Stimulated activated CD8-positive, alpha-beta memory T cell treated with anti-CD3 and anti-CD28 coated beads, Interleukin-4, amount 100 ng/mL, for 4 hours (primary cell): ENCODE measurements at places on chromosomes 16 and 17.

GRCh38 chr17:7266784-7267183, 4.5 kb upstream of the CLDN7 start:
- DNase-seq = no peak

GRCh38 chr17:28975646-28976045, 24.3 kb upstream of the PHF12 start:
- no peak for DNase-seq

DNA sequence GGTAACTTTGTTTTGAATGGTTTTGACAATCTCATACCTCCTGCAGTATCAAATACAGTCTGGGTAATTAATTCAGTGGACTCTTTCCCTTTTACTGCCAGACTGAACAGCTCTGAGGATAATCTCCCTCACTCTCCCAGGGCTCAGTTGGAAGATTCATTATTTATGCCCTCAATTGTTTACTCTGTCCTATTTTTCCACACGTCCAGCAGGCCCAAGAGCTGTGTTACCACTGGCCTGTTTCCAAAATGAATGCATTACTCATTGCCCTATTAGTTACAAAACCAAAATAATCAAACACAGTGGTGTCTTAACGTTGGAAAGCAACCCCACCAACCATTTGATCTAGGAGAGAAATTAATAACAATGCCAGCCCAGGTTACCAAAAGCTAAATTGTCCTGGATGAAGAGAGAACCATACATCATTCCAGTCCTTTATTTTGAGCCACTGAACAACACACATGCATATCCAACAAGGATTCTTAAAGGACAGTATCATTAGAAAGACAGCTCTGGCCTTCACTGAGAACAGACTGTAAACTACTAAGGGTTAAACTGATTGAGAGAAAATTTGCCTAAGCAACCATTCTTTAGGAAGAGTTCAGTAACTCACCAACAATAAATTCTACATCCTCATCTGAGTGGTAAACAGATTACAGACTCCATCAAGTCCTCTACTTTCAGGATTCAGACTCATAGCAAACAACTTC, 34.5 kb downstream of the FAM222B start:
- no peak for DNase-seq

GRCh38 chr16:65114527-65114926, 7.3 kb downstream of the CDH11 start:
- DNase-seq = no peak

- no peak for DNase-seq
Observed at GRCh38 chr16:75460446-75460845, 4.0 kb downstream of the TMEM170A start.
